Suppressor macrophage (primary cell): ENCODE measurements at places on chromosomes 4 and X.

DNA sequence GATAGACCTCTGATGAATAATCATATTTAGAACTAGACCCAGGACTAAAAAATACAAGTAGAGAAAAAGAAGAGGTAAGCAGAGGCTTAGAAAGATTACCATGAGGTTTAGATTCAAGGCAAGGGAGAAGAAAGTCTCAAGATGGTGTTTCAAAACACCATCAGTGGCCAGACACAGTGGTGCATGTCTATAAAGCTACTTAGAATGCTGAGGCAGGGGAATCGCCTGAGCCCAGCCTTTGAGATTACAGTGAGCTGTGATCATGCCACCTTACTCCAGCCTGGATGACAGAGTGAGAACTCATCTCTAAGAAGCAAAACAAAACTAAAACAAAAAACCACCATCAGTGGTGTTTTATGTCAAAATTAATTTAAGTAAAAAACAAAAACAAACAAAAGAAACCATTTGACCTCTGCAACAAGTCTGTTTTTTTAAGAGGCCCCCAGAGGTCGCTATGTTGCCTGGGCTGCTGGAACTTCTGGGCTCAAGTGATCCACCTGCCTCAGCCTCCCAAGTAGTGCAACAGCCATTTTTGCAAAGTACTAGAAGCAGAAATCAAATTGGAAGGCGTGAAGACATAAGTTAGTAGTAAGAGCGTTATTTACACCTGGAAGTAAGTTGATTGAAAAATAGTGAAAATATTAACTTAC, 784.3 kb downstream of the ADGRL3 start:
- DNase-seq: no peak

GRCh38 chr4:178665916-178666315, 1223.7 kb upstream of the AGA start:
- DNase-seq: no peak

- DNase-seq: no peak
Observed at GRCh38 chr4:55610381-55610780, 18.3 kb upstream of the PDCL2 start.

GRCh38 chr4:152459326-152459725, 76.6 kb downstream of the FBXW7 start:
- DNase-seq: no peak

GRCh38 chr4:150962245-150962644, 52.8 kb downstream of the LRBA start:
- DNase-seq: no peak

- no peak for DNase-seq
Observed at GRCh38 chr4:23884741-23885140, 5.1 kb downstream of the PPARGC1A start.

- DNase-seq: no peak
Observed at GRCh38 chr4:25103418-25103817, 56.8 kb downstream of the SEPSECS start.

GRCh38 chr4:147616849-147617172, 386 bp upstream of the TMEM184C start:
- DNase-seq: no peak

DNA sequence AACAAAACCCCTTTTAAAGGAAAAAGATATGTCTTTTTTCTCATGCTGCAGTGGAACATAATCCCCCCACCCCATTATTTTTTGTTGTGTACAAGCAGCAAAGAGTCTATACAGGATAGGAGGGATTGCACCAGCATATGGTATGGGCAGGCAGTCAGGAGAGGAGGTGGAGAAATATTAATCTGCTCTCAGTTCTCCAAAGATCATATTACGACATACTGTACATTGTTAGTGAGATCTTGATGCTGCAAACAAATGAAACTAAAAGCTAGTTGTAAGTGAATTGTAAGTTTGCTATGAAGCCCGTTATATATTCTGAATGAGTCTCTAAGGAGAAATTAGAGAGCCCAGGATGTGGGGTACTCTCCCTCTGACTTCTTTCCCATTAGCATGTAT, 75.3 kb downstream of the RAPGEF2 start:
- peak; percentile 9 for DNase-seq

DNA sequence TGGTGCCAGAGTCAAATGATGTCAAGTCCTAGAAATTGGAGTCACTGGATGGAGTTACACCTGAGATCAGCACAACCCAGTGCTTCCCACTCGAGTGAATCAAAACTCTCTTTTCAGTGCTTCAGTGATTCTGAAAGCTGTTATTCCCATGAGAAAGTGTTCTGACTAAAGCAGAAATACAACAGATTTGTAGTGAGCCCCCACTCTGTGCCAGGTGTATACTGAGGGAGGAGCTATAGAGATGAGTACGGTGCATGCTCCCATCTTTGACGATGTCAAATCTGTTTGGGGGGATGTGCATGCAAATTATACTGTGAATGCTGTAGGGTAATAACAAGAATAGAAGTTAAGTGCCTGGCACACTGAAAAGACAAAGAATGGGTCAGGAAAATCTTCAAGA, 330.2 kb downstream of the HS3ST1 start:
- no peak for DNase-seq

- DNase-seq: no peak
Observed at GRCh38 chr4:83212041-83212851, 72.4 kb downstream of the COQ2 start.

GRCh38 chrX:68574240-68574639, 73.2 kb upstream of the STARD8 start:
- no peak for DNase-seq

DNA sequence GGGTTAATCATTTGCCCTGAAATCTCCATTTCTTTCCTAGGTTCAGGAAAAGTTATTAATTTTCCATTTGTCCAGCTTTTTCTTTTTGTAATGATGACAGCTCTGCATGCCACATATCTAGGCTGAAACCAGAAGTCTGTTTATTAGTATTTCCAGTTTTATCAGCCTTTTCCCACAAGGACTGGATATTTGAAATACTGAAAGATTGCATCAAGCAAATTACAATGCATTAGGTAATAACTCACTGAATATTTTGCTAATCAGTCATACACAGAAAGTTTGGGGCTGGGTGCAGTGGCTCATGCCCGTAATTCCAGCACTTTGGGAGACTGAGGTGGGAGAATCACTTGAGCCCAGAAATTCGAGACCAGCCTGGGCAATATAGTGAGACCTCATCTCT, 21.5 kb downstream of the SLC9A7 start:
- no peak for DNase-seq

DNA sequence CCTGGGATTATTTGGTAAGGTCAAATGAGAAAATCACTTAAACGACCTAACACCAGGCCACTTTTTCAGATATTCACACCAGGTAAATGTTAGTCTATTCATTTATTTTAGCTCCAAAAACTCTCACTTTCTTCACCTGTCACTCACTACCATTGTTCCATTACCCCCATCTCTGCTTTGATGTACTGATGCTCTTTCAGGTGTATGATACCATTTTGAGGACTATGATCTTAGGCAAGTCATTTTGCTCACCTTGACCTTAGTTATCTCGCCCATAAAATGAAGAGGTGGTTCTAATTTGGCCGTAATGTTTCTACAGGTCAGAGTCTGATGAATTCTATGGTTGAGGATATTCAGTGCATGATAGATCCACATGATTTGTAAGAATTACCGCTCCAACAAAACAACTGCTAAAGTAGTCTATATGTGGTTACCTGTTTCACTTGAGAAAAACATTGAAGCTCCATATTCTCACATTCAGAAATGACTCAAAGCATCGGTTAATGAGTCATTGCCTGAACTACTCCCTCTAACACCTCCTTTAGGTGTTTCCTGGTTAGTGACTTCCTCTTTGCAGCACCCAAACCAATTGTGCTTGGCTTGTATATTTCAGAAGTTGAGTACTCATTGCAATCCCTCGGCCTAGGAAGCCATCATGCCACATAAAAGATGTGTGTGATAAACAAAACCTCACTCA, 4.5 kb downstream of the DTHD1 start:
- DNase-seq: no peak

GRCh38 chrX:24410514-24411189, 50.2 kb downstream of the SUPT20HL1 start:
- no peak for DNase-seq

- DNase-seq: peak; percentile 79
Observed at GRCh38 chr4:122588453-122589238, 32.2 kb downstream of the IL21 start.

DNA sequence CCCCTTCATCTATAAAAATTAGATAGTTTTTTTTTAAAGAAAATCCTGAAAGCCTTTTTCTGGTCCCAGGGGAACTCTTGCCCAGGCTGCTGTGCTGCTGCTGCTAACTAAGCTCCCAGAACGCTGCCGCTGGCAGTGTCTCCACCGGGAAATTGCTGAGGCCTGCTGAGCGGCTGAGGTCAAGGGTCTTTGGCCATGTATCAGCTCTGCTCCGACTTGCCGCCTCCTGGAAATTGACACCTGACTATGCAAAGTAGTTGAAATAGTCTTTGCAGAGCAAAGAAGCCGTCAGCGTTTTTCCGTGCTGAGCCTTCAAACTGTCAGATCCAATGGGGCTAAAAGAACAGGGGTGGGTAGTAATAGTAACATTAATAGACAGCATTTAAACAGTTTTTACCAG, 839 bp downstream of the QDPR start:
- no peak for DNase-seq

- no peak for DNase-seq
Observed at GRCh38 chrX:155997436-155997835, at the start of gene IL9R. Gene IL9R, plus strand, starts transcription at chrX:155997696. Its CDS starts 64 bp downstream, at chrX:155997760.

DNA sequence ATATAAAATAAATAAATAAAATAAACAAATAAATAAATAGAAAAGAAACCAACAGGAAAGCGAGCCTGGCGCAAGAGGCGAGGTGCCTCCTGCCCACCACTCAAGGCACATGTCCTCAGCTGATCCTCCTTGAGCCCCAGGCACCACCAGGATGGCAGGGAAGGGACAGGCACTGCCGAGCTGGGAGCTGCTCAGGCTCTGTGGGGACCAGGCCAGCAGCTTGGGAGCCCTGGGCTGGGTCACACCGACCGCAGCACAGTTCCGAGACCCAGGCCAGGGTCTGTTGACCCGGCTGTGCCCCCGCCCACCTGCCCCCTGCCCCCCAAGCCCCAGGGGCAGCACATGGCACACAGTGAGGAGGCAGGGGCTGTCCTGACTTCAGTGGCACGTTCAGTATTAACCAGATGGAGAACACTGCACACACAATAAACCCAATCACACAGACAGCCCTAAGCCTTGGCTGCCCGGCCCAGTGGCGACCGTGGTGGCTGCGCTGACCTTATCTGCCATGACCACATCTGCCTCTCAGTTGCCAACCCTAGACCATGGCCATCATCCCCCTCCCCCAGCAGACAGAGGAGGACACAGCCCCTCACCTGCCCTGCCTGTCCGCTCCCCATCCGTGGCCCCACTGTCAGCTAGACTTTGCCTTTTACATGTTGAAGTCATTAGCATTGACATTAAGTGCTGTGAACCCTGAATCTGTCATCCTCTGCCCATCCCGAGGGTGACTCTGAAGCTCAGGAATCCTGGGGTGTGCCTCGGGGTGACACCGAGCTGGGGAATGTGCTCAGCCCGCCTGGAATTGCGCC, 2.9 kb upstream of the TREX2 start:
- no peak for DNase-seq

DNA sequence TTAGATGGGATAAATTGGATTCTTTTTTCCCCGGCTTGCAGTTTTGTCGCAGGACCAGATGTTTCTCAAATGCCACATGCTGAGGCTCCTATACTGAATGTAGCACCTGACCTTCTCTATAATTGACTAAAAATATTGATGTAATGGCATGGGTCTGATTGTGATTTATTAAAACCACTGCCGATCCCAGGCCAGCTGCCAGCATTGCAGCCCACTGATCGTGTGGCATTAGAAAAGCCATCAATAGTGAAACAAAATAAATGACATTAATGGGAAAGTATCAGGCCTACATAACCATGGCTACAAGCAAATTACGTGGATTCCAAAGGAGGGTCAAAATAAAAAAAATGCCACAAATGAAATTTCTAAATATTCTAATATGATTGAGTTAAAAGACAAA, 98.7 kb downstream of the MAB21L2 start:
- no peak for DNase-seq

DNA sequence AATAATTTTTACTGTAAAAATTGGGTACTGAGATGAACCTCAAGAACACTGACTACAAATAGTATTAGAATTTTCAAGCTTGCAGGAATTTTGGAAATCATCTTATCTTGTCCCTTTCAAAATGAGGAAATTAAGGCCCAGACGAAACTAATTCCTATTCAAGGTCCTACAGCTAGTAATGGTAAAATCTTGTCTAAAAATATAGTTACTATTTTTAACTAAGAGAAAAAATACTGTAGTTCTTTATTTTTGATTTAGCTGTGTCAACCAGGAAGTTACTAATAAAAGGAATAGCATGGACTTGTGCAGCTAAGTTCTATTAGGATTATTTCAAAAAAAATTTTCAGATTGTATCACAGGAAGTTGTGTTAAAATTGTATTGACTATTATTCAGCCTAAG, 12.7 kb downstream of the PRIMPOL start:
- DNase-seq: no peak

- DNase-seq: no peak
Observed at GRCh38 chr4:163958751-163959150, 464.3 kb downstream of the TMA16 start.

DNA sequence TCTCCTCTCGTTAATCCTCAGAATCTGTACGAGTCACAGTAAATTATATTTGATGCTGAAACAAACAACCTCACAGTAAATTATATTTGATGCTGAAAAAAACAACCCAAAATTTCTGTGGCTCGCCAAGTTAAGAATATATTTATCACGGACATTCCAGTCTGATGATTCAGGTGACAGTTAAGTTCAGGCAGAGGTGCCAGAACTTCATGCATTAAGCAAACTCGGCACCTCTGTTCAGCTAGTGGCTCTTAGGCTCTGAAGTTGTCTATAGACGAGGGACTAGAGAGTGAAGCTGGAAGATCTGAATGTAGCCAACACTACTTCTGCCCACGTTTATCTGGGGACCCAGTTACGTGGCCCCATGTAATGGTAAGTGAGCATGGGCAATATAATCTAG, 132.2 kb upstream of the AGA start:
- no peak for DNase-seq

DNA sequence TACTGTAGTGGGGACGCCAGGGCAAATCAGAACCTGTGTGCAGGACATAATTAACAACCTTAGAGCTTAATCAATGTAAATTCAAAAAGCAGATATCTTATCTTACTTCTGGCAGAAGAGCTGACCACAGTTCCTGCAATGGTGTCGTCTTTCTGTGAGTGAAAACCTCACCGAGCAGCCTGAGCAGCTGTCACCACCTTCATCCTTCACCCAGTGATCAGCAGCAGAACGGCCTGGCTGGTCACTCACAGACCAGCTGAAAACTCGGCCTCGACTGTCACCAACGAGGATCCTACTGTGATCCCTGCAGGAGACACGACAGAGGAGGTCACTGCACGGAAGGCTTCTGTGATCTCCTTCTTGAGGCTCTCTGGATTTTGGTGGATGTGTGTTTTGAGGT, 94.2 kb downstream of the CDS1 start:
- DNase-seq: no peak

GRCh38 chr4:2057382-2058065, 1.6 kb upstream of the NAT8L start:
- DNase-seq: no peak

GRCh38 chrX:34072906-34073305, 59.2 kb downstream of the FAM47A start:
- DNase-seq: no peak

- DNase-seq: no peak
Observed at GRCh38 chrX:132481449-132481848, 7.4 kb downstream of the MBNL3 start.
